ENCODE measurements at places on chromosomes 7 and 10. TPM values are rescaled to one million over a fixed set of nuclear protein-coding genes. Genes with fewer than 3 reads are reported as not detected.

DNA sequence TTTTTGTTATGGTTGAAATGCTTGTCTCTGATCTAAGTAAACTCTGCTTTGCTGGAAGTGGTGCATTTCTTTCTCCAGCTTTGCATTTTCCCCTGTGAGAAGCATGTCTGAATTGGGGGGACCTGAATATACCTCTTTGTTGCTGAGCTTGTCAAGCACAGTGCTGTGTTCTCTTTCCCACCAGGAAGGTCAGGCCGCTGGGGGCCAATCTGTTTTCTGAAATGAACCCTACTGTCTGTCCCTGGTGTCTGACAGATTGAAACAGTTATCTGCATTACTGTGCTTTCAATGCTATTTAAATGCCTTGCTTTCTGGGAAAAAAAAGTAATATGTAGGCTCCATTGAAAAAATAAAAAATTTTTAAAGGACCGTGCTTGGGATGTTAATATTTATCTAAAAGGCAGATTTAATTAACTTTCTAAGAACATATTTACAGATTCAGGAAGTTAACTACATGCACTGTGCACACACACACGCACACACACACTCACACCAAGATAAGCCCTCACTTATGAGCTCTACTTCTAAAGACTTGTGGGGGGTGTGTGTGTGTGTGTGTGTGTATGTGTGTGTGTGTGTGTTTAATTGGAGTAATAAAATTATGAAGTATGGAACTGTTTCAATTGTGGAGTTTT, 127.0 kb upstream of the FZD1 start:
- no peak for DNase-seq

- DNase-seq = no peak
Observed at GRCh38 chr10:1860351-1860750, 123.0 kb upstream of the ADARB2 start.

GRCh38 chr10:53664282-53665019, 891.9 kb upstream of the MBL2 start:
- no peak for DNase-seq

- DNase-seq = no peak
Observed at GRCh38 chr7:133940368-133940767, 186.8 kb upstream of the LRGUK start.

DNA sequence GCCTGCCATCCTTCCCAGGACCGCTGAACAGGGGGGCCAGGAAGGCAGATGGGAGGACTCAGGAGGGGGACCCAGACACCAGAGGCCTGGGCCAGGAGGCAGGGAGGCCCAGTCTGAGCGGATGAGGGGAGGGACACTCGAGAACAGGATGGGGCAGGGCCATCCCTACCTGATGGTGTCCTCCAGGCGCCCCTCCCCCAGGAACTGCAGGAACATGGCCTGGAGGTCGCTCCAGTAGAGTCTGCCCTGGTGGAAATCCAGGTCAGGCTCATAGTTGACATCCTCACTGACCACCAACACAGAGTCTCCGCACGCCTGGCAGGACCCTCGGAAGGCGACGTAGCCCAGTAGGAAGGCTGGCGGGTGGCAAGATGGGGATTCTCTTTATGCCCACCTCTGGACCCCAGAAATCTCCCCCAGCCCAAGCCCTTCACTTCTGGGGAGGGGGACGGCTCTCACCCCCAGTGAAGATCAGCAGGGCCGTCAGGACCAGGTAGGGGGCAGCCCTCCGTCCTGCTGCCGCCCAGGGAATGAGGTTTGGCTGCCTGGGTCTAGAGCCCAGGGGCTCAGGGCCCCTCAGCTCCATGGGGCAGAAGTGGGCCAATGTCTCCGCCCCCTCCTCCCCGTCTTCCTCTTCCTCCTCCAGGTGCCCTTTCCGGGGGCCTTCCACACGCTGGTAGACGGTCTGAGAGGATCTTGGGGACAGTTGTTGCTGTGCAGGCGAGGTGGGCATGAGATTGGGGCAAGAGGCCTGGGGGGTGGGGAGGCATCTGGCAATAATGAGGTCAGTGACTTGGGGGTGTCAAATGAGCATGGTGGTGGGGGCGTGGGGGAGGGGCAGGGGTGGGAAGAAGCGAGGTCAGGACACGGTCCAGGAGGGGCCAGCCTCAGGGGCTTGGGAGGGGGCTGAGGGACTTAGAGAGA, 573 bp downstream of the TFR2 start:
- DNase-seq = no peak

DNA sequence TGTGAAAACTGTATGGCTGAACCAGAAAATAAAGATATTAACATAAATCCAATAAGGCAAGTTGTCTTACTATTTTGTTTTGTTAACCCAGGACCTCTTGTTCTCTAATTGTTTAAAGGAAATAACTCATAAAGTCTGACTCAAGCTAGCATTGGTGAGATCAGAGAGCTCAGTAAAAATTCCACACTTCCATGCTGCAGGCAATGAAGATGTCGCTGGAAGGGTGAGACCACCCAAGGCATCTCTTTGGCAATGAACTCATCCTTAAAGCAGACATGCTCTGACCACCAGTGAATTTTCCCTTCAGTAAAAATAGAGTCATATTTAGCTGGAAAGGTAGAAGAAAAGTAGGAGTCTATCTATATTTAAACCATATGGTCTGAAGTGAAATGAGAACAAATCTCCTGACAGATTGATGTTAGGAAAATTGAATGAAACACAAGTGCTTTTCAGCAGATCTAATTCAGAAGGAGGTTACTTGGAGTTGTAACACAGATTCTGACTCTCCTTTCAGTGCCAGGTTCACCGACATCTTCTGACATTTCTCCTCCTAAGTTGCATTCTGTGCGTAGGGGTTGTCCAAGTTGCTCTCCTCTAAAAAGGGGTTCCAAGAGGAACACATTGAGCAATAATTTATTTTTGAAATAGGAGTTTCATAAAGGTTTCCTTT, 32.8 kb upstream of the VIPR2 start:
- DNase-seq = no peak

DNA sequence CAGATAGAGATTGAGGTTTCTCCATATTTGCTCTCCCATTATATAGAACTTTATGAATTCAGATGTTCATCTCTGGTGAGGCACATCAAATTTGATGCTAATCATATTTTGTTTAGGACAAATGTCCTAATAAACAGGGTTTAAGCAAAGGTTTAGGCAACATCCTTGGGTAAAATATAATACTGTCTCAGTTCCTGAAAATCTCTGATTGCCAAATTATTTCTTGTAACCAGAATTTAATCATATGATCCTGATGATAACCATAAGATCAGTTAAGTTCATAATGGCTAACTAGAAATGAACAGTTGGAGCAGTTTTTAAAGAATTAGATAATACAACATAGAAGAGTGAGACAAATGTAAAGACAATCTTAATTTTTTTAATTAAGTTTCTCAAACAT, 18.6 kb downstream of the CUTC start:
- DNase-seq = no peak

GRCh38 chr7:92631850-92632487, 41.8 kb upstream of the FAM133B start:
- no peak for DNase-seq

DNA sequence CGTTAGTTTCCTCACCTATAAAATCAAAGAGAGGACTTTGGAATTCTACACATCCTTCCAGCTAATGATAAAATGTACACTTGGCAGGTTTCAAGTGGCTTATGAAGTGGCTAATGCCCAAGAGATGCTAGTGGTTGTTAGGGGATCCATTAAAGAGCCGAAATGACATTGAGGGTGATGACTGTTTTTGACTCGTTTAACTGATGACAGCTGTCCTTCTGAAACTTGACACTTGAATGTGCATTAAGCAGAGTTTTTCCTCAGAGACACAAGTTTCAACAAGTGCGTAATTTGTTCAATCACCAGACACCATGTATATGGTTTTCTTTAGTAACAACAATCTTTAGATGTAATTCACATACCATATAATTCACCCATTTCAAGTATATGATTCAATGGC, 1.6 kb upstream of the PRF1 start:
- DNase-seq = no peak

DNA sequence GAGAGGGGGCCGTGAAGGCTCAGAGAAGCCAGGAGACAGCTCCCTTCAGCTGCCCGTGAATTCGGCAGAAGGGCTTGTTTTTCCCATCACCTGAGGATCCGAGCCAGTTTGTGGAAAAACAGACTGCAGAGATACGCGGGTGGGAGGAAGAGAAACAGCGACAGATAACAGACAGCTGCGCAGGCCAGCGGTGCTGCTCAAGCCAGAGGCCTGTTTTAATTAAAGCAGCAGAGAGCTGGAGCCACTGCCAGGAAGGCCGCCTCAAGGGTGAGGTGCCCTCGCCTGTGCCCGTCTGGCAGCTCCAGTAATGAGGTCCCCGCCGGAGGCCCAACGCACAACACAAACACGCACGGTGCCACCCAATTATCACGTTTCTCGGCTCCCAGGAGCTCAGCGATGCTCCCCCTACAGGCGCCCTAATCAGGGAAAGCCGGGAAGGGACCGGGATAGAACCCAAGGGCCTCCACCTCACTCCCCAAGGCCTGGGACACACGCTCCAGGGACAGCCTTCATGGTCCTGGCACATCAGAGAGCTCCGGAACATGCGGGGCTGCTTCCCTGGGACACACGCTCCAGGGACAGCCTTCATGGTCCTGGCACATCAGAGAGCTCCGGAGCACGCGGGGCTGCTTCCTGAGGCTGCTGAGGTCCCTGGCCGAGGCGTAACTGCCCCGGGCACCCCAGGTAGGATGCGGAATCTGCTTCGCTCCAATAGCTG, 60.6 kb upstream of the DNAAF5 start:
- DNase-seq = no peak

- DNase-seq = no peak
Observed at GRCh38 chr10:3471472-3471871, 298.9 kb upstream of the PITRM1 start.

DNA sequence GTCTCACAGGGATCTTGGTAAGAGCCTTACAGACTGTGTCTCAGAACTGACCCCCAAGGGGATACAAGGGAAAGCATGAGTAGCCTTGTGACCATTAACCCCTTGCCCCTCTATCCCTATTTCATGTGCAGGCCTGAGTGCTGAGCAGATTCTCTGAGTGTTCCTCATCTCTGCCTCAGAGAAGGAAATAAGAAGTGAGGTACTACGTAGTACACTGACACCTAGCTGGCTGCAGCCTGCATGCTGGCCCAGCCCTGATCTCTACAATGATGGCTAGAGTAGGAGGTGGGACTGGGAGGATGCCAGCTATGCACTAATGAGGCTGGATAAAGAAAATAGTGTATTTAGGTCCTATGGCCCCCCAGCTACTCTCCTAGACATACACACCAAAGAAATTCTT, 174.9 kb upstream of the HPS1 start:
- DNase-seq = no peak

GRCh38 chr10:69055241-69055640, 32.7 kb upstream of the SRGN start:
- no peak for DNase-seq

DNA sequence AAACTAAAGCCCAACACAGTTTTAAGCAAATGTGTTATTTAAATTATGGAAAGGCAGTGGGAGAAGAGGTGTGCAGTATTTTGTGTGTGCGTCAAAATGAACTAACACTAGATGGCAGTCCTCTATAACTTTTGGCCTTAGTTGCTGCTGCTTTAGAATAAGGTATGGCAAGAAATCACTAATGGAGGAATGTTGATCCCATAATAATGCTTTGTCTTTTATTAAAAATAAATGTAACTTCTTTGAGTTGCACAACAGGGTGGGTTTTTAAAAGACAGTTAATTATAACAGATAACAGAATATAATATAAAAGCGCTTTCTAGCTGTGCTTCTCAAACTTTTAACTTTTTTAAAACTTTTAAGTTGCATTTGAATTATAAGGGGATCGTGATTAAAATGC, 56.4 kb downstream of the BBS9 start:
- DNase-seq = no peak

The LIPK gene
- not detected for total RNA-seq

The ADIRF gene
- total RNA-seq = 158 TPM

The C10orf62 gene
- not detected for total RNA-seq

The SPAM1 gene
- not detected for total RNA-seq

The SPOCK2 gene
- 108 TPM for total RNA-seq

The LRRD1 gene
- not detected for total RNA-seq

The HIP1 gene
- total RNA-seq = 51.5 TPM
